ENCODE measurements at places on chromosomes 5 and 9. TPM values are rescaled to one million over a fixed set of nuclear protein-coding genes. Genes with fewer than 3 reads are reported as not detected.

DNA sequence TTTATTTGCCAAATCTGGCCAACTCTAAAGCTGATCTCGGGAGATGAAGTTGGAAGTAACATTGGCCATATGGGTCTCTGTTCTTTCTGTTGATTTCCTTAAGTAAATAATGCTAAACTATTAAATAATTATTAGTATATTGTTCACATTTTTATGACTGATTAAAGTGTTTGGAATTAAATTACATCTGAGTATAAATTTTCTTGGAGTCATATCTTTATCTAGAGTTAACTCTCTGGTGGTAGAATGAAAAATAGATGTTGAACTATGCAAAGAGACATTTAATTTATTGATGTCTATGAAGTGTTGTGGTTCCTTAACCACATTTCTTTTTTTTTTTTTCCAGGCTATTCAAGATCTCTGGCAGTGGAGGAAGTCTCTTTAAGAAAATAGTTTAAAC is 9.3 kb upstream of the FGF18 start:
- DNase-seq = no peak

GRCh38 chr9:110256380-110257096 is at the start of gene TXN:
Gene TXN (minus strand): TSS chr9:110256507. CDS start chr9:110256435, 72 bp downstream.
- DNase-seq = peak; percentile 88

- DNase-seq = no peak
Measured at GRCh38 chr9:38024036-38024681, 44.9 kb downstream of the SHB start.

DNA sequence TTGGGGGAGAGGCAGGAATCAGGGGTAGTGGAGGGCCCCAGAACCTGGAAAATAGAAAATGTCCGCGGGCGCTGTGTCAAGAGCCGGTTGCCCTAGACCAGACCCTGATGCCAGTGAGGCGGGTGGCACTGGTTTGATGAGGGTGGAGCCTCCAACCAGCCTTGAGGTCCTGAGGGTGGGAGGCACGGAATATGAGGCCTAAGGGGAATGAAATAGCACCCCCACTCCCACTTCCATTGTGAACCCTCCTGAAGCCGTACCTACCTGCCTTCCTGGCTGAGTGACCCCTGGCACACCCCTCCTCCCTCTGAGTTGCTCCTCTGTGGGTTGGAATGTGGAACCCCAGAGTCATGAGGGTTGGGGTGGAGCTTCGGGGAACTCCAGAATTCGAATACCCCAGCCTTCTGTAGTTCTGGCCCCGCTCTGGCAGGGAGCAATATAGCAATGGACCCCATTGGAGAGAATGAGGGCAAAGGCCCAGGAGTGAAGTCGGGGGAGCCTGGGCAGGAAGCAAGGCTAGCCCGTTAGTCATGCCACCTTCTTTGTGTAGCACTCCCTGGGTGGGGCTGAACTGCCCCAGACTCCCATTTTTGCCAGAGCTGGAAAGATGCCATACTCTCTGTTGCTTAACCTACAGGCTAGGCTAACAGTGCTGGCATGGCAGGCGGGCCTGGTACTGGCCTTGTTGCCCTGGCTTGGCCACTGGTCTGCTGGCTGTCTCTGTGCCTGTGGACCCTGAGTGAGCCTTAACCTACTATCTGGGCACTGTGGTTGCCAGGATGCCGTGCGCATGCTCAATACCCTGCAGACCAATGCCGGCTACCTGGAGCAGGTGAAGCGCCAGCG is 1.0 kb downstream of the FPGS start:
- peak; percentile 46 for DNase-seq

DNA sequence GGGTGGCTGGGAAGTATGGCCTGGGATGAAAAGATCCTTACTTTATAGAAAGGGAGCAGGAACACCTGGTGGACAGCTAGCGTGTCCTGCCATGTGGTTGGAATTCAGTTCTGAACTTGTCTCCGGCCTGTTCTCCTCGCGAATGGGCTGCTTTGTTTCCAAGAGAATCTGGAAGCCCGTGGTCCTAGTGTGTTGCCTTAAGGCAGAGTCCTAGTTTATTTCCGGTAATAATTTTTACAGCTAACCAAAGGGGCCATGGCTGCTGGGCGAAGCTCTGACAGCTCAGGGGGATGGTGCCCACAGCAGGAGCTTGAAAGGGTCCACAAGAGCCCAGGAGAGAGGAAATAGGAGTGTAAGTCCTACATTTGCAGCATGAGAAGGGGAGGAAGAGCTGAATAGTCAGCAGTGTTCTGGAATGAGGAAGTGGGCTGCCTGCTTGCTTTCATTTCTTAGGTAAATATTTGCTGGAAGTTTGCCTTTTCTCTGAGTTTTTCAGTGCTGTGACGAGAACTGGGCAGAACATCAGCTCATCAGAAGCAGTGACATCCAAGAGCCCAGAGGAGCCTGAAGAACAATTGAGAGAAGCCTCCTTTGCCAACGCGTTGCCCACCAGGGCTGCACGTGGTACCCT is 13.1 kb upstream of the IGFBPL1 start:
- no peak for DNase-seq

- no peak for DNase-seq
Measured at GRCh38 chr5:8349855-8350254, 480.9 kb downstream of the MTRR start.

- no peak for DNase-seq
Measured at GRCh38 chr9:134680393-134681060, 38.9 kb downstream of the COL5A1 start.

- no peak for DNase-seq
Measured at GRCh38 chr9:89185980-89186379, 7.4 kb upstream of the SHC3 start.

GRCh38 chr5:175824676-175825075 is 46.7 kb upstream of the CPLX2 start:
- DNase-seq = no peak

GRCh38 chr9:19160085-19160484 is 32.8 kb upstream of the PLIN2 start:
- DNase-seq = no peak

DNA sequence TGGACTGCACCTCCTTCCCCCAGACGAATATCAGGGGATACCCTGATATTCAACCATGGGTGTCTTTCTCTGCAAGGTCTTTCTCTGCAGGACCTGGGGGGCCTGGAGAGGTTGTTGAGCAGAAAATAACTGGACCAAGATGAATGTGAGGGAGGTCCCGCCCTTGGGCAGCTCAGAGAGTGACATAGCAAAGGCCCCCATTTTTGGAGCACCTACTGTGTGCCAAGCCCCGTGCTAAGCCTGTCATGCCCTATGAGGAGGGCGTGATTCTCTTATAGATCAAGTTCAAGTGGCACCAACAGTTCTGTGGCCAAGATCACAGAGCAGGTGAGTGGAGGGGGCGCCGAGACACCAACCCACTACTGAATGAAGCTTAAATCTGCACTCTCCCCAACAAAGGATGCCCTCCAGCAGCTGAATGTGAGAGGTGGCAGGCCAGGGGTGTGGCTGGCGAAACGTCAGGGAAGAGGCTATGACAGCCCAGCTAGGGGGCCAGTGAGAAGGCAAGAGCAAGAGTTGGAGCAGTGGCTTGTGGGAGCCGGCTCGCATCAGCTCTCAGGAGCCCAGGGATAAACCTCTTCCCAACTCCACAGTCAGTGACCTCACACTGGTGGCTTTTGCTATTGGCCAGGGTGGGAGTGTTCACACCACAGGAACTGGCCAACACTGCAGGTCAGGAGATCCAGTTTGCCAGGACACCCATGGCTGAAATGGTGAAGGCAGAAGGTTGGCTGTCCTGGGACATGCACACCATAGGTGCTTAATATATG is 5.3 kb downstream of the SARDH start:
- no peak for DNase-seq

DNA sequence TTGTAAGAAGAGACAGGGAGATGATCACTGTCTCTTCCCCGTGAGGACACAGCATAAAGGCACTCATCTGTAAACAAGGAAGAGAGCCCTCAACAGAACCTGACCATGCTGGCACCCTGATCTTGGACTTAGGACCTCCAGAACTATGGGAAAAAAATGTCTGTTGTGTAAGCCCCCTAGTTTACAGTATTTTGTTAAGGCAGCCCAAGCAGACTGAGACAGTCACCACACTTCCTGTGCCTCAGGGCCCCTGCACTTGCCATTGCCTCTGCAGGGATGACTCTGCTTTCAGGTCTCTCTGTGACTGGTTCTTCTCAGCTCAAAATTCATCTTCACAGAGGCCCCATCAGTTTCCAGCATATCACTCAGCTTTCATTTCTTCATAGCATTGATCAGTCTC is 372.1 kb downstream of the TLE1 start:
- DNase-seq = no peak

- DNase-seq = no peak
Measured at GRCh38 chr5:175836737-175837136, 34.6 kb upstream of the CPLX2 start.

The ADGRV1 gene
- not detected for total RNA-seq

The ZNF462 gene
- 0.33 TPM for total RNA-seq

The CARTPT gene
- not detected for total RNA-seq

The PTGES gene
- 0.47 TPM for total RNA-seq

The CCDC192 gene
- total RNA-seq = not detected

The PIP5K1B gene
- total RNA-seq = 3.4 TPM

The SLIT3 gene
- total RNA-seq = 0.80 TPM

The MYOZ3 gene
- not detected for total RNA-seq

The OR1Q1 gene
- total RNA-seq = not detected

The HDAC3 gene
- 66.0 TPM for total RNA-seq

Measured in natural killer cell (primary cell).